ENCODE measurements at places on chromosomes 3 and 15.

- DNase-seq: no peak
These were observed 799 bp downstream of the ABI3BP start for GRCh38 chr3:100992231-100993012.

DNA sequence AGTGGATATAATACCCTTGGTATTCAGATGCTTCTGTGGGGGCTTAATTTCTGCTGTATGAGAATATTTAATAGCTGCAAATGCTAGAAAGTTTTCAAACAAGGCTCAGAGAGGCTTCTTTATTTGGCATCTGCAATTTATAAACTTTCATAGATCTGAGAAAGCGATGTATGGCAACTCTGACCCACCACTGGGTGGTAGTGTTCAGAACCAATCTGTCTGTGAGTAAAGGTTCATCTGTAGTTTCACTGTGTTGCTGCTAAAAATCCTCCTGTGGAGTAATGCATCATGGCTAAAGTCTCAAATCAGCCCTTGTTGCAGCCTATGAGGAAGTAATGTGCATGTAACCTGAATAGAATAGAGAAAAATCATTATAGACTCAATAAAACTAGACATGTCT, 47.4 kb downstream of the CLSTN2 start:
- DNase-seq: no peak

GRCh38 chr15:98853617-98854420, 153.8 kb downstream of the PGPEP1L start:
- DNase-seq: no peak

- DNase-seq: no peak
These were observed at the start of gene TBC1D2B for GRCh38 chr15:78077053-78077870. TSS of gene TBC1D2B (minus strand) at chr15:78077711. CDS start at chr15:78077652, 59 bp downstream.

- DNase-seq: no peak
These were observed 15.2 kb downstream of the GK5 start for GRCh38 chr3:142210144-142210543.

DNA sequence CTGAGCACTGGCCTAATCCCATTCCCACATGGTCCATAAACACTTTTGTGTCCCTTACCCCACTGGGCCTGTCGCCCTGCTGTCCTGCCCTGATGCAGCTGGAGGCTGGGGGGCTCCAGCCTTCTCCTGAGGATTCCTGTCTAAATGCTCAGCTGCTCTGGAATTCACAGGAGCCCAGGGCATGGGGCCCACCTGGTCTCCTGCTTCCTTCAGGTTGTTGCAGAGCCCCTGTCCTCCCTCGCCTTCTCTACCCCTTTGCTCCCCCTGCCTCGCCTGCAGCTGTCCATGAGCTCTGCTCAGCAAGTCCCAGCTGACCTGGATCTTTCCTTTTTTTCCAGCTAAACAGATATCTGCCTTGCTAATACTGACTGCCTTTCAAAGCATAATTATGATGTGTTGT, 286.9 kb downstream of the XXYLT1 start:
- no peak for DNase-seq

DNA sequence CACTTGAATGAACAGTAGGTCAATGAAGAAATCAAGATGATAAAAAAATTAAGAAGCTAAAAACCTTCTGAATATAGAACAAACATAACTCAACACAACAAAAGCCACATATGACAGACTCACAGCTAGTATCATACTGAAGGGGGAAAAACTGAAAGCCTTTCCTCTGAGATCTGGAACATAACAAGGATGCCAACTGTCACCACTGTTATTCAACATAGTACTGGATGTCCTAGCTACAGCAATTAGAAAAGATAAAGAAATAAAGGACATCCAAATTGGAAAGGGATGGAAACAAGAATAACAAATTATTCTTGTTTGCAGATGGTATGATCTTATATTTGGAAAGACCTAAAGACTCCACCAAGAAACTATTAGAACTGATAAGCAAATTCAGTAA, 60.8 kb downstream of the ILDR1 start:
- DNase-seq: no peak

GRCh38 chr15:73264881-73265280, 103.9 kb downstream of the HCN4 start:
- DNase-seq: no peak

GRCh38 chr3:143333367-143333766, 213.8 kb downstream of the CHST2 start:
- no peak for DNase-seq

DNA sequence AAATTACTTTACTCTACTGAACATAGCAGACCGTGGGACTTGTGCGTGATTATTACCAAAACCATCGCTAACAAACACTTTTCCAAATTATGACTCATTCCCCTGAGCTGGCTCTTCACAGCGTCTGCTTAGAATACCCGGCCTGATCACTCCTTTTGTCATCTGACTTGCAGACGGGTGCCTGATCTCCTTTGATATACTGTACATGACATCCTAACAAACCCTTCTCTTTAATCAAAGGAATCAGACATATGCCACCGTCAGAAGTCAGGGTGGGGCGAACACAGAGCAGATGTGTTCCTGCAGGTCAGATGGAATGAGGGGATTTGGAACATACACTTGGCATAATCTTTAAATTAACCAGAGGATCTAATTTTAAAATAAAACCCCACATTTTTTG, 48.5 kb upstream of the SH3GL3 start:
- DNase-seq: no peak

GRCh38 chr15:67084561-67084960, 19.2 kb downstream of the SMAD3 start:
- no peak for DNase-seq

- DNase-seq: no peak
These were observed 180.6 kb downstream of the FAM43A start for GRCh38 chr3:194866236-194866635.

DNA sequence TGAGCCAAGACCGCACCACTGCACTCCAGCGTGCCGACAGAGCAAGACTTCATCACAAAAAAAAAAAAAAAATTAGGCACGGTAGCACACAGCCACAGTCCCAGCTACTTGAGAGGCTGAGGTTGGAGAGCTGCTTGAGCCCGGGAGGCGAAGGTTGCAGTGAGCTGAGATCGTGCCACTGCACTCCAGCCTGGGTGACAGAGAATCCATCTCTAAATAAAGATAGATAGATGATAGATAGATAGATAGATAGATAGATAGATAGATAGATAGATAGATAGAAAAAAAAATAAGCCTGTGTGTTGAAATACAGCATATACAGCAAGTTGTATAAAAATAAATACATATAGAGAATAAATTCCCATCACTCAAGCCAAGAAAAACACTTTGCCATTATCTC, 37.3 kb downstream of the PTH1R start:
- no peak for DNase-seq

DNA sequence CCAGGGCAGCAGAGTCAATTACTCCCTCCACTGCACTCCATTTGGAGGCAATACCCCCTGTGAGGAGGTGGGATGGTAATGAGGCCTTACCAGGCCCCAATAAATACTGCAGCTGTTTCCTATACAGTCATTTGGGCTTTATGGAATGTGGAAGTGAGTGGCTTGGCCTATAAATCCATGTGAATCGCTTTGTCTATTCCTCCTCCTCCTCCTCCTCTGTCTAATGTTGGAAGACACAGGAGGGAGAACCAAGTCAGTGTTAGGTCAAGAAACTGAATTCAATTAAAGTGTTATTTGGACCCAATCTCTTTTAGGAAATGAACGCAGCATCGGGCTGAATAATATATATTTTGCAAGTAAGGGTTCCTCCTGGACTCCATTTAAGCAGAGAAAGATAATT, 17.3 kb upstream of the SRGAP3 start:
- DNase-seq: no peak

GRCh38 chr15:26929588-26929987, 41.4 kb upstream of the GABRG3 start:
- no peak for DNase-seq

- DNase-seq: no peak
These were observed 695.4 kb upstream of the UBE2E2 start for GRCh38 chr3:22507709-22508108.

DNA sequence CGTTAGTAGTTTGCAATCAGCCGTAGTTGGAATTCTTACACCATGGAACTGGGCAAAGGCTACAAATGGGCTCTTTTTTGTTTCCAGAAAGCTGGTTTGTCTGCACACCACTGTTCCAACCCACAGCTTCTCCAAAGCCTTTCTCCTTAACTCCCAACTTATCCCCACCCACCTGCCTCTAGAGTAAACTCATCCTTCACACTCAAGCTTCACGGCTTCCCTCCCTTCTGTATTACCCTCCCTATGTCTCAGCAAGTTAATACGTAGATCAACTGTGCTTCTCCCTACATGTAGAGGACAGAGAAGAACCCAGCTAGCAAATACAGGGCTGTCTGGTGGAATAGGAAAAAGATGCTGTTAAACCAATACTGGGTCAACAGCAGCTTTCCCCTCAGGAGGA, 363.0 kb upstream of the IL12A start:
- DNase-seq: no peak

DNA sequence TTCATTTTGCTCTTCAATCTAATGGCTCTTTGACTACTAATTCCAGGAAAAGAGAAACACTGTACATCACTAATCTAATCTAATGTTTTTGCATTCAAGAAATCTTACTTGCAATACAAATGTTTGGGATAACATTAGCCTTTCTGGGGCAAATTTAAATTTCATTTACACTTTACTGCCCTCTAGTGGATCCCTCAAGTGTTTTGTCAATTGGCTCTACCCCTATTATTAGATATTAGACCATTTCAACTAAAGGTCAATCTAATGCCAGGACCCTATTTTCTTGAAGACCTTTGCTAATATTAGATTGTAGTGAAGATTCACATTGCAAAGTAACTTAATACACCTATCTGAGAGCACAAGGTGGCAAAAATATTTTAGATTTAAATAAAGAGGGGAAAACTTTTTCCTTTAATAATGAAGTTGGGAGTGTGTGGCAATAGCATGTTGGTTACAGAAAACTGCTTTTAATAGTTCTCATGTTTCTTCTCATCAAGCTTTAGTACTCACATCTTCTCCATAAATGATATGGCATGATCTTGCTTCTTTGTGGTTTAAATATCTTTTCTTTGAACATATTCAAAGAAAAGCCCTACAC, 5.0 kb downstream of the C2CD4A start:
- no peak for DNase-seq

GRCh38 chr3:106058475-106058874, 189.7 kb upstream of the CBLB start:
- DNase-seq: no peak

DNA sequence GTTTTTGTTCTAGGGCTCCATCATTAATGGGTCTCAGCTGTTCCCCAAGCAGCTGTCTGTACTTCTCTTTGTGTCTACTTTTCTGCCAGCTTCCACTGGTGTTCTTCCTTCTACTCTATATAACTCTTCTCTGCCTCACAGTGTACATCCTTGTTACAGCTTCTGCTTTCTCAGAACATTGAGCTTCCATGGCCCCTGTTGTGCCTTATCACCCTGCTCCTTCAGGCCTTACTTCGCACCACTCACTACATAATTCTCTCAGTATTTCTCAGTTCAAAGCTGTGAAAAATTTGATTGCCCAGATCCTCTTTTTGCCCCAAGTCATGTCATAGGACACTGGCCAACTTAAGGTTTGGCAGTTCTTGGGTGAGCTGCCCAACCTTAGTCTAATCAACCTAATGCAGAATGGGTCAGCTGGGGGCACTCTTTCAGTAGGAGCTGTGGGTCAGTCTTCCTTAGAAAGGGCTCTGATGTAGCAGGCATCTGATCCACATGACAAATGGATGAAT, 28.9 kb downstream of the CSTA start:
- no peak for DNase-seq

- no peak for DNase-seq
These were observed 24.1 kb downstream of the CRABP1 start for GRCh38 chr15:78364233-78364632.

- no peak for DNase-seq
These were observed 9.5 kb downstream of the KLF13 start for GRCh38 chr15:31335989-31336592.

- DNase-seq: no peak
These were observed 74.2 kb upstream of the ICE2 start for GRCh38 chr15:60553163-60553562.

GRCh38 chr15:66496951-66497501, 536 bp downstream of the SNAPC5 start:
- no peak for DNase-seq

DNA sequence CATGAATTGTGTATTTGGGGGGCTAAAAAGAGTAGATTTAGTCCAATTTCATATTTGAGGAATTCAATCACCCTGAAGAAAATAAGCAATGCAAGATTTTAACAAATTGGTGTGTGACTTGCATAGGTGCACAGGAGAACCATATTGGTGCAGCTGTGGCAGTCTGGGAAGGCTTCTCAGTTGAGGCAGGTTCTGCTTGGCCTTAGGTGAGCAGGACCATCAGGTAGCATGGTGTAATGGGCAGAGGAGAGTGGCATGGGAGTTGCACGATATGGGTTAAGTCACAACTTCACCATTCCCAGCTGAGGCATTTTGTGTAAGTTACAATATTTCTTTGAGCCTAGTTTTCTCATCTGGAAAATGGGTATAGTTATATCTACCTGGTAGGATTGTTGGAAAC, 10.5 kb downstream of the EBLN2 start:
- DNase-seq: no peak

DNA sequence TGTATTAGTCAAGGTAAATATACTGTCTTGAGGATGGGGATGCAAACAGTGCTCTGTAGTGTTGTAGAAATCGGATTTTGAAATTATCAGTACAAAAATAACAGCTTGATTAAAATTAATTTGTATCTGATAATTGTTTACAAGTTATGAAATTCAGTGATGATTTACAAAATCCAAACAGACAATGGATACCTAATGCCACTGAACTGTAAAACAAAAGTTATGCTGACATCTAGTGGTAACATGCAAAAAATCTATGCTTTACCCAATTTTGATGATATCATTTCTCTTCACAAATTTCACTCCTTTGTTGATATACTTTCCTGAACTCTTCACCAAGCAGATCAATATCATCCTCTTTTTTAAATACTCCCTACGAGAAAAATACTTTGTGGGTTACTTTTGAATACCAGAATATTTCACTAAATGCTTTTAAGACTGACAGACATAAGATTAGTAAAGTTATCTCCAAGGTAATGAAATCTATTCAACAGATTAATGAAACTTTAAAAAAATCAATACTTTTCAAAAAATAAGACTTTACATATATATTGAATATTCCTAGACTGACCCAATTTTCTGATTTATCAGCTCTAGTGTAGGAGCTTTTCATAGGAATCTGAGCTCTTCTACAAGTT, 36.0 kb downstream of the MNS1 start:
- DNase-seq: no peak

DNA sequence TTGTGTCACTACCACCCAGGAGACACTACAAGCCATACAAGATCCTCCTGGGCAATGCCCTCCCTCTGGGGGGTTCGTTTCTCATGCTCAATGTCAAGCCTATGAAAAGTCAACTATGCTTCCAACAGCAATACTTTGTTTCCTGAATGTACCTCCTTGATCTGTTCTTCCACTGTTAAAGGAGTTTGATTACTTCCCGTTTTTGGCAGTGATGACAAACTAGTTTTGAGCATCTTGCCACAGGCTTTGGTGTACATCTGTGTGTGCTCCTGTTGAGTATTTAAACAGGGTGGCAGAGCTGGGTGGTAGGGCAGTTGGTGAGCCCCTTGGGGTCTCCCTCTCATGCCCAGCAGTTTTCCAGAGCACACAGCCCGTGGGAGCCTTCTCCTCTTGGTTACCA, 81.4 kb downstream of the IL12A start:
- no peak for DNase-seq

- peak; percentile 41 for DNase-seq
These were observed 230.7 kb downstream of the BBX start for GRCh38 chr3:107753494-107753893.

GRCh38 chr3:8945890-8946600, 17.2 kb downstream of the RAD18 start:
- DNase-seq: no peak
